Activated T-cell treated with anti-CD3 and anti-CD28 coated beads, Interleukin-2, amount 50 U/mL, for 24 hours (primary cell): ENCODE measurements at places on chromosomes 2 and 18.
A peak's percentile ranks its signal among the peaks of the same experiment; 100 is the strongest.

DNA sequence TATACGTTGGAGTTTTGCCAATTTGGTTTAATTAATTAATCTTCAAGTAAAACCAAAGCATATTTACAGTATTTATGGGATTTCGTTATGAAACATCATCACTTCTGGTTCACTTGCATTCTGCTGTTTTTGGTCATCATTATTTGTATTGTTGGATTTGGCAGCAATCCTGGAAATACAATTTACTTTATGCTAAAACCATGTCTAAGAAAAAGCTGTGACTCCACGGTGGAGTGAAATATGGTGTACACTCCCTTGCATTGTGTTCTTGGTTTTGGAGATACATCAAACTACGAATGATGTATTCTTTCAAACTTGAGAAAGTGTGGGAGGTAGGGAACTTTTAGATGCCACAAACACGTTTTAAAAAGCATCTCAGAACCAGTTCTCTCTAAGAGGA is 106.4 kb downstream of the CTAGE1 start:
- H3K27ac ChIP-seq: no peak overlapping the region
- no peaks in the 10 kb centered on the region for H3K27me3 ChIP-seq
- H3K36me3 ChIP-seq: no peaks in the 10 kb centered on the region
- DNase-seq: no peak

DNA sequence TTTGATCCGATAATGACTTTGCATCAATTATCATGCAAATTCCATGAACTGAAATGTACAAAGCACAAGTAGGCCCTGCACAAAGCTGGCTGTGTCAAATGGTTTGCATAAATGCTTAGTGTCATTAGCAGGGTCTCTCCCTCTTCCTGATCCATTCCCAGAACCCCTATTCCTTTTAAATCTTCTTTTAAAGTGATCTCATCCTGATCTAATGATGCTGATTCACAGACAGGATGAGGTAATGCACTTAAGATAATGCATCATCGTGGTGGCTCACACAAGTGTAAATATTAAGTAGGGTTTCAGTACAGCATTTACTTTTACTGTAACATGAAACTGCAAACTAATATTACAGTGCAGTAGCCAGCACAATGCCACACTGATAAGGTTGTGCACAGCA is 304.8 kb upstream of the SOX11 start:
- H3K4me3 ChIP-seq: no peak overlapping the region
- no peaks in the 10 kb centered on the region for H3K4me1 ChIP-seq
- DNase-seq: no peak
- H3K27me3 ChIP-seq: no peaks in the 10 kb centered on the region

GRCh38 chr2:10224734-10225133 is 78.0 kb upstream of the HPCAL1 start:
- H3K4me3 ChIP-seq: no peak overlapping the region
- H3K27me3 ChIP-seq: no peaks in the 10 kb centered on the region
- H3K4me1 ChIP-seq: peaks cover 2% of the 10 kb centered on the region
- no peaks in the 10 kb centered on the region for H3K36me3 ChIP-seq
- H3K27ac ChIP-seq: no peak overlapping the region

DNA sequence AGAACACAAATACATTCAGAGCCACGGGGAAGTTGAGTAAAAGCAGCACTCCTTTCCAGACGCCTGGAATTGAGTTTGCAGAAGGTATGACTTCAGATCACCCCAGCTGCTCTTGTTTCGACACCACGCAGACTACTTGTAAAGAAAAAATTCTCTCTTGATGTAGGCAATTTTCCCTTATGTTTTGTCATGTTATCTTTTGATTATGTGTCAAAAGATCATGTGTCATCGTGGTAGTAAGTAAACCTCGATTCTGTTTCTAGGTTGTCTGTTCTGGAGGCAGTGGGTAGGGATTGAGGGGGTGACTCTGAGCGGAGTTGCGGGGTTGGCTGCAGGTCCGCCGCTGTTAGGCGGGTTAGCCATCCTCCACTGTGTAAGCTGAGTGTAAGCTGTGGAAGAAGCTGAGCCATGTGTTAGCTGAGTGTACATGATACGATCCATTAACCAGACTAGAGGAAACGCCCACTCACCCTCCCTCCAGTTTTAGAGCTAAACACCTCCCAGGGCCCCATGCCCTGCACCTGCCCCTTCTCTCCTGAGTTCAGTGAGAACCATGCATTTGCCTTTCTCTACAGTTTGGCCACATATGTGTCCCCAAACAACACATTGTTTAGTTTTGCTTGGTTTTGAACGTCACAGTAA is 181.8 kb downstream of the SNTG2 start:
- H3K4me3 ChIP-seq: no peak overlapping the region
- H3K27me3 ChIP-seq: peaks cover 11% of the 10 kb centered on the region
- no peaks in the 10 kb centered on the region for H3K36me3 ChIP-seq
- peaks cover 32% of the 10 kb centered on the region for H3K4me1 ChIP-seq
- peak overlapping the region; percentile 49 for H3K27ac ChIP-seq
- DNase-seq: no peak

- no peaks in the 10 kb centered on the region for H3K27me3 ChIP-seq
- H3K27ac ChIP-seq: no peak overlapping the region
- H3K4me3 ChIP-seq: no peak overlapping the region
- no peak for DNase-seq
- H3K36me3 ChIP-seq: no peaks in the 10 kb centered on the region
Measured at GRCh38 chr2:186977433-186978045, 128.6 kb upstream of the ZSWIM2 start.

DNA sequence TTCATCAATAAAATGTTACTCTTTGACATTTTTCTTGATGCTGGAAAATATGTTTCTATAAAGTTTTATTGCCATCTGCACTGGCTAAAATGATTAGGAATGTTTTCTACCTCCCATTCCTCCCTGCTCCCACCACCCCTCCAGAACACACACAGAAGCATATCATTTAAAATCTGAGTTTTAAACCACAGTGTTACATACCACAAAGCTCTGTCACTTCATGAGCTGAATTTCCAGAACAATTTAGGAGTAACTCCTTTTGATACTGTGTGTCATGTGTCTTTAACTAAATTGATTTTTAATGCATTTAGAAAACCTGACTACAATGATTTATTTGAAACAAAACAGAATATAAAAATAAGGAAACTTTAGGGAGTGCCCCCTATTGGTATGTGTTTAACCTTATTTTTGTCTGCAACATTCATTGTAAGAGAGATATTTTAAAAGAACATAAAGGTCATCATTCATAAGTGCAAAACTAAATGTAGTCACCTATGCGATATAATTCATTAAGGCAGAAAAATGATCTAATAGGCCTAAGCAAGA is 52.0 kb downstream of the FEZ2 start:
- peaks cover 73% of the 10 kb centered on the region for H3K36me3 ChIP-seq
- no peaks in the 10 kb centered on the region for H3K27me3 ChIP-seq
- peaks cover 13% of the 10 kb centered on the region for H3K4me1 ChIP-seq
- H3K4me3 ChIP-seq: no peak overlapping the region

GRCh38 chr18:44882163-44882868 is 201.6 kb downstream of the SETBP1 start:
- no peaks in the 10 kb centered on the region for H3K36me3 ChIP-seq
- peaks cover 23% of the 10 kb centered on the region for H3K4me1 ChIP-seq
- DNase-seq: no peak
- no peak overlapping the region for H3K27ac ChIP-seq
- H3K4me3 ChIP-seq: no peak overlapping the region
- H3K27me3 ChIP-seq: peaks cover 7% of the 10 kb centered on the region
